Non-pigmented ciliary epithelial cell (primary cell): ENCODE measurements at places on chromosomes 6 and 20.

DNA sequence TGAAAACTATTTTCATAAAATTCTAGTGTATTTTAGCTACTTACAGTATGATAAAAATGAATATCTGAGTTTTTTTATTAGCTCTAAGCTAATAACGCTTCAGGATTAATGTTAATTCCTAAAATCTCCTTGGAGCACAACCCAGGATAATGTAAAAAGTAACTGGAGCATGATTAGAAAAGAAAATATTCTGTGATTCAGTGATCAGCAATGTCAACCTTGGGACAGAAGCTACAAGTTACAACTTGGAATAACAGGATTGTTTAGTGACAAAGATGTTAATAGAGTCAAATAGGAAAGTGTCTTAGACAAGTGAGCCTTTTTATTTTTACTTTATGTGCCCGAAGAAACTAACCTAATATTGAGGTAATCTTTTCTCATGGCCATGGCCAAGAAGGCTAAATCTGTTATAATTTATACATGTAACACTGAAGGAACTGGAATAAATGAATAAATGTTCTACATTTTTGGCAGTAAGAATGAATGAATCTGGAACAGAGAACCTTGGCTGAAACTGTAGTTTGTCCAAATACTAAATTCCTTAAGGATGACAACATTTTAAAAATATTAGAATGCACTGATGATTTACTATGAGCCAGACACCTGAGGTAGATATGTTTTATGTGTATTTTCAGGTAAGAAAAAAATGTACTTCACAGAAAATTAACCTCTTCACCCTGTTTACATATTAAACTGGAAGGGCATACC lies 994.0 kb downstream of the GRIK2 start:
- DNase-seq, result no peak

GRCh38 chr6:20084411-20084810 lies 127.9 kb downstream of the MBOAT1 start:
- no peak for DNase-seq

DNA sequence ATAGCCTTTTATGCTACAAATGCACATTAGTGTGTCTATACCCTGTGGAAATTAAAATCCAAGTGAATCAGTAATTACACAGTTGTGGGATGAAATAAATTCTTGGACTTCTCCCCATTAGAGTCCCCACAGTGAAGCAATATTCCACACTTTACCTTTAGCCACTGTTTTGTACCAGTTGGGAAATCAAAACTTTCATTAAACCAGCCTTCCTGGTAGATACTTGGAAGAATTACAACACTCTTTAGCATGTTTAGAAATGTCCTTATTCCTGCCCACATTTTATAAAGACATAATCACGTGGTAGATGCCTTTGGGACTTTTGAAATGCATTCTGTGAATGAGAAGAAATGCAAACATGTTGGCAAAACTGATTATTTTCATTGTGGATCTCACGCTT lies 49.0 kb upstream of the ANKEF1 start:
- no peak for DNase-seq

DNA sequence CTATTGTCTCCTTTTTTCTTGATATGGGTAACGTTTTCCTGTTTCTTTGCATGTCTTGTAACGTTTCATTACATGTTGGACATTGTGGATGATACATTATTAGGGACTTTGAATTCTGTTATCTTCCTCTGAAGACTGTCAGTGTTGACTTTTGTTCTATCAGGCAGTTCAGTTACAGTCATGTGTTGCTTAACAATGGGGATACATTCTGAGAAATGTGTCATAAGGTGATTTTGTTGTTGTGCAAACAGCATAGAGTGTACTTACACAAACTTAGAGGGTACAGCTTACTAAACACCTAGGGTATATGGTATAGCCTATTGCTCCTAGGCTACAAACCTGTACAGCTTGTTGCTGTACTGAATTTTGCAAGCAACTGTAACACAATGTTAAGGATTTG lies 64.7 kb downstream of the AK9 start:
- DNase-seq, result no peak

DNA sequence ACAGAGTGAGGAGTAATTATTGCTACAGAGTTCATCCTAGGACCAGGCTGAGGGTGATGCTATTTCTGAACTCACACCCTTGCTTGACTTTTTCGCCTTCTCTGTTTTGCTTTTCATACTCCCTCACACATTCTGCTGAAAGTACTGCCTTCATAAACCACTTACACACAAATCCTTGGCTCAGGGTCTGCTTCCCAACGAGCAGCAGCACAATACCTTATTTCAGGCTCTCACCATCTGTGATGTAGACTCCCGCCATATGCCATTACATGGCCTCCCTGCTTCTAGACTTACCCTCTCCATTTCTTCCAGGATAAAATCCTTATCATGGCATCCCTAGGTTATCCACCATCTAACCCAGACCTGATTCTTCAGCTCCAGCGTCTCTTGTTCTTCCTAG lies 321.3 kb upstream of the SPTLC3 start:
- no peak for DNase-seq

DNA sequence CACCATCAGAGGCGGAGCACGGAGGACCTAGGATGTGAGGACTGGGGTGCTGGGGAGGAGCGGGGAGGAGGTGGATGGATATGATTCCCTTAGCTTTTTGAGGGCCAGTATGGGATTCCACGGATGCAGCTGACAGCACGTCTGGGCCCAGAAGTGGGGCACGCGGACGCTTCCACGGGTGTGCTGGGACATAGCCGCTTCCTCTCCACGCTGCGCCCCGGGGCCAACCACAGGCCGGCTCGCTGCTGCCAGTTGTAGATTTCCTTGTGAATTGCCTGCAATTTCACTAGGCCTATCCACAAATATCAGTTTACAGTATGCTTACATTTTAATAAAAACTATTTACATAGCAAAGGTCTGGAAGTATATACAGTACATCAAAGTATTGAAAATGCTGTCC lies 23.9 kb downstream of the PAX1 start:
- DNase-seq, result no peak

DNA sequence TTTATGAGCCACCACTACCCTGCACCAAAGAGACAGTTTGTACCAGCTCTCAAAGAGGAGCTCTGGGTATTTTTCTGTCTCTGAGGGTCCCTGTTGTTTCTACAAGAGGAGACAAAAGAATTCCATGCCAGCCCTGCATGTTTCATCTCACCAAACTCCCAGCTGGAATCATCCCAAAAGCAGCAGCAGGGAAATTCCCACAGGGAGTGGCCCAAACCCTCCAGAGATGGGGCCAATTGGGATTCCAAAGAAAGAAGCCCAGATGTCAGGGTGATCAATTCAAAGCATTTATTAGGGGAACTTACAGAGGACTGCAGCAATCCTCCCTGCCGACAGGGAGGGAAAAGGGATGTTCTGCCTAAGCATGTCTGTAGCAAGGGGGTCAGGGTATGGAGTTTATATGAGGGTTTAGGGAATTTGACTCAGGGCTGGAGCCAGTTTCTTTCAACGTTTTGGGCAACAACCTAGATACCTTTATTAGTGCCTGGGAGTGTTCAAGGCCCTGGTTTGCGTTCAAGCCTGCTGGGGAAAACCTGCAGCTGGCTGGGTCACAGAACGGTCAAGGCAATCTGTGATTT lies 47.2 kb downstream of the MUC22 start:
- DNase-seq, result no peak

DNA sequence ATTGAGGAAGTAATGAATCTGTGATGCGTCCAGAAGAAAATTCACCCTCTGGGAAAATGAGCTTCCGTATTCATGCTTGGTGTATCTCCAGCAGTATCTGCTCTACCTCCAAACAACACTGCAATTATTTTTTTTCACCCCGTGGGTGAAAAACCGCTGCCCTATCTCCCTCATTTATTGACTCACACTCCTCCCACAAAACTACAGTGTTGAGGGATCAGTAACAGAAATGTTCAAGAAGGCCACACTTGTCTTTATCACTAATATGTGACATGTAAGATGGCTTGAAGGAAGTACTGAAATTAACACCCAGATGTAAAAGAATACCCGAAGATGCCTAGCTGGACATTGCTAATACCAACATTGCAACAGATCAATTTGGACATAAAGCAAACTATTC lies 4.9 kb upstream of the TBX18 start:
- DNase-seq, result no peak

- DNase-seq, result no peak
Measured at GRCh38 chr6:151690768-151691562, 116.5 kb upstream of the ESR1 start.
